ENCODE measurements at places on chromosomes 6 and 20.
A peak's percentile ranks its signal among the peaks of the same experiment; 100 is the strongest.

GRCh38 chr20:57891014-57891413 lies 181.2 kb upstream of the PMEPA1 start:
- no peak for DNase-seq

DNA sequence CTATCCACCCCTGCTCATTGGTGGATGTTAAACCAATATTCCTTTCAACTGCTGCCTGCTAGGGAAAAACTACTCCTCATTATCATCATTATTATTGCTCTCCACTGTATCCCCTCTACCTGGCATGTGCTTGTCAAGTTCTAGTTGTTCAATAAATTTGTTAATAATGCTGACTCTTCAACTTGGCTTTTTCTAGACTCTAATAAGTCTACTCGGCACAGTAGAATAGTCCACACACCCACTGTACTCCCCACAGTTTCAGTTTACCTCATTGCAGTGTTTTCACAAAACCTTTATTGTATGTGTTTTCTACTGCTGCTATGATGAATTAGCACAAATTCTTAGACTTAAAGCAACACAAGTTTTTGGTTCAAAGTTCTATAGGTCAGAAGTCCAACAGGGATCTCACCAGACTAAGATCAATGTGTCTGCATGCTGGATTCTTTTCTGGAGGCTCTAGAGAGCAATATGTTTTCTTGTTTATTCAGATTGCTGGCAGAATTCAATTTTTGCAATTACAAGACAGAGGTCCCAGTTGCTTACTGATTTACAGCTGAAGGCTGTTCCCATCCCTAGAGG lies 13.1 kb downstream of the BTN3A1 start:
- no peak for DNase-seq

- DNase-seq: peak; percentile 60
Measured at GRCh38 chr20:31606804-31607639, 1.9 kb downstream of the ID1 start.

- no peak for DNase-seq
Measured at GRCh38 chr20:62772990-62773844, 23.1 kb upstream of the MRGBP start.

DNA sequence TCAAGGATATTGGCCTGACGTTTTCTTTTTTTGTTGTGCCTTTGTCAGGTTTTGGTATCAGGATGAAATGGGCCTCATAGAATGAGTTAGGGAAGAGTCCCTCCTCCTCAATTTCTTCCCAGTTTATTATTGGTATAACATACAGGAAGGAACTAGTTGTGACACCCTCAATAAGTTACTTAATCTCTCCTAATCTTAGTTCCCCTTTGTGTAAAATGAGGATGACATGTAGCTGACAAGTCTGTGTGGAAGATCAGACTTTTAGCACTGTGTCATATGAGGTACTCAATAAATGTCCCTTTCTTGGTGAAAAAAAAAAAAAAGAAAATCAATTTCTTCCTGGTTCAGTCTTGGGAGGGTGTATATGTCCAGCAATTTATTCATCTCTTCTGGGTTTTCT lies 155.8 kb downstream of the PDE7B start:
- DNase-seq: no peak

- no peak for DNase-seq
Measured at GRCh38 chr20:64084685-64085152, 521 bp upstream of the LKAAEAR1 start.

GRCh38 chr6:10316373-10316721 lies 98.5 kb downstream of the TFAP2A start:
- DNase-seq: no peak

GRCh38 chr6:30887901-30888815 lies 3.8 kb downstream of the DDR1 start:
- no peak for DNase-seq

DNA sequence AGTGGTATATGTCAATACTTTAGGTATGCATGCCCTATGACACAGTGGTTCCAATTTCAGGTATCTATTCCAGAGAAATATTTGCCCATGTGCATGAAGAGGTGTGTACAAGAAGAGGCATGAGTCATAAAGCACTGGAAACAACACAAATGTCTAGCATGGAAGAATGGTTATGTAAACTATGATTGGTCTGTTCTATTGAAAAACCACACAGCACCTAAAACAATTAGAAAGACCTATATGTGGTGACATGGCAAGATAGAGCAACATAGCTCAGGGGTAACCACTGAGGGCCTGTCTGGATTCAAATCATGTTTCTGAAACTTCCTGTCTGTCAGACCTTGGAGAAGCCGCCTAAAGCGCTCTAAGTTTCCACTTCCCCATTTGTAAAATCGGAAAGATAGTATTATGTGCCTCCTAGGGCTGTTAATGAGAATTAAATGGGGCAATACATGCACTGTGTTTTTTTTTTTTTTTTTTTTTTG lies 76.0 kb upstream of the SHLD1 start:
- no peak for DNase-seq

DNA sequence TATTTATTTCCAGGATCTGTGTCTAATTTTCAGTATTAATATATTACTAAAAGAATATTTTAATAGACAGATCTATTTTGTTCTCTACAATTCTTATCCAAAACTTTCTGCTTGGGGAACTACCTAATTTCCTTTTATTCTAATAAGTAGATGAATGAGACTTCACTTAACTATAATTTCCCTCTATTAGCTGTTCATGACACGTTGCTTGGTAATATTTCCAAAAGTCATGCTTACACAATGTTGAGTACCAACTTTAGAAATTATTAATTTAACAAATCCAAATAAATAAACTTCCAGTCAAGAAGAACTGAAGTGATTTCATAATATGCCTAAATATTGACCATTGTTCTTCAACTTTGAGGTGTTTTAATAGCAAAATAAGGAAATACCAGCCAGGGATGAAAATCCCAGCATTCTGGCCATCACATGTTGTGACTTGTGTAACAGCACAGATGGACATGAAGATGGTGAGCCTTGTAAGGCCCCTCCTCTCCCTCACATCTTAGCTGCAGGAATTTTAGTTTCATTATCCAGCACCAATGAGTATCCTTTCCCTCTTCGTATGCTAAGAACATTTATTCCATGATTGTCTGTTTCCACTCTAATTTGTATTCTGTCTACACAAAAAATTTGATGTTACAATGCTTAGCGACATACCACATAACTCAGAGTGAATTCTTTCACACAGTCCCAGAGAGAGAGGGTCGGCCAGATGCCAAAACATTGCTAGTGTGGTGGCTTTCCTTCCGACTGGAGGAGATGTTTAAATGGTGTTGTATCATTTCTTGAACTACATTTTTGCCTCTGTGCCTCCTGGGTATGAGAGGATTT lies 137.5 kb downstream of the FOXA2 start:
- no peak for DNase-seq

GRCh38 chr6:36592221-36592655 lies 1.9 kb upstream of the SRSF3 start:
- DNase-seq: no peak

DNA sequence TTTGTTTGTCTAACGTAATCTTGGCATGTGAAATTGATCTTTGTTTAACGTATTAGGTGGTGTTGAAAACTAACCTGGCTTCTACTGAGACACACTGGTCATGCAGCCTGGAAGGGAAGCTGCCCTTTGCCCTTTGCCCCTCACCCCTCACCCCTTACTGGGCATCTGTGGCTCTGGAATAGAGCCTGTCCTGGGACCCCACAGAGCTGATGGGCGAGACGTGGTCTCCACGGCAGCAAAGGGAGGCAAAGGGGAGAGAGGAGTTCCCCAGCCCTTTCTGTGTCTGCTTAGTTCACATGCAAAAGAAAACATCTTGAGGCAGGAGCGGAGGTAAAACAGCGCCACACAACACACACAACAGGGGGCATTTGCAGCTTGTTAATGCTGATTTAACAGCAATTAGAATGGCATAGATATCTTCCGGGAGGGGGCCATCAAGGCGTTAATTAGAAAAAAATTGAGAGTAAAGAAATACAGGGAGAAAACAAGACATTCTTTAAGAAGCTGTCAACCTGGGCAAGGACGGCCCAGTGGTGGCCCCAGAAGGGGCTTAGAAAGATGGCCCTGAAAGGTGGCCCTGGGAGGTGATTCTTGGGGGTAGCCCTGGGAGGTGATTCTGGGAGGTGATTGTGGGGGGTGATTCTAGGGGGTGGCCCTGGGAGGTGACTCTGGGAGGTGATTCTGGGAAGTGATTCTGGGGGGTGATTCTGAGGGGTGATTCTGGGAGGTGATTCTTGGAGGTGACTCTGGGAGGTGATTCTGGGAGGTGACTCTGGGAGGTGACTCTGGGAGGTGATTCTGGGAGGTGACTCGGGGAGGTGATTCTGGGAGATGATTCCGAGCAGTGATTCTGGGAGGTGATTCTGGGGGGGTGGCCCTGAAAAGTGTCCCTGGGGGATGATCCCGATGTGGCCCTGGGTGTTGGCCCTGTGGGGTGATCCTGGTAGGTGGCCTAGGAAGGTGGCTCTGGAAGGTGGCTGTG lies 44.5 kb upstream of the DACT2 start:
- no peak for DNase-seq

DNA sequence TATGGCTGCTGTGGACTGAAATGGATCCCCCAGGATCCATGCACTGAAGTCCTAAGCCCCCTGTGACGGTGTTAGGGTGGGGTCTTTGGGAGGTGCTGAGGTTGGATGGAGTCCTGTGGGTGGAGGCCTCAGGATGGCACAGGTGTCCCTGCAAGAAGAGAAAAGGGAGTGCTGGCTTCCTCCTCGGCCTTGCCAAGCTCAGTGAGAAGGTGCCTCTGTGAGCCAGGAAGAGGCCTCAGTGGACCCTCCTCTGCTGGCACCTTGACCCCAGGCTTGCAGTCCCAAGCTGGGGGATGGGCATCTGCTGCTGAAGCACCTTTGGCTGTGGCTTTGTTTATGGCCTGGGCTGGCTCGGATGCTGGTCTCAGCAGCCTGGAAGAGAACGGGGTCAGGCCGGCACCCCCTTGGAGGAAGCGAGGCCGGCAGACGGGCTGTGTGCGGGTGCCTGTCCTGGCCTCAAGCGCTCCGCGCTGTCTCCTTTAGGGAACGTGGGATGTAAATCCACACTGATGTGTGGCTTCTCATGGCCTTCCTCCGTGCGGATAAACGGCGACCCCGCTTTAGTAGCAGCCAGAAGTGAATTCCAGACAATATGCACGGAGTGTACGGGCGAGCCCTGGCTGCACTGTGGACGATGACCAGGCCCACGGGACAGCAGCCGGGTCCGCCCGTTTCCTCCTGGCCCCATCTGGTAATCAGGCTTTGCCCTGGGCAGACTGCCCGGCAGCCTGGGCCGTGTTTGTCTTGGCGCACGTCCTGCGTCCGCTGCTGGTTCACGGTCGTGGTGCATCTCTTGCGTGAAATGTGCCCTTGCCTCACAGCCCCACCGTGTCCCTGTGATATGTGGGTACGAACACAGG lies 182.6 kb downstream of the ERMARD start:
- DNase-seq: peak; percentile 69

- DNase-seq: no peak
Measured at GRCh38 chr6:157597461-157598312, 216.7 kb downstream of the ZDHHC14 start.

DNA sequence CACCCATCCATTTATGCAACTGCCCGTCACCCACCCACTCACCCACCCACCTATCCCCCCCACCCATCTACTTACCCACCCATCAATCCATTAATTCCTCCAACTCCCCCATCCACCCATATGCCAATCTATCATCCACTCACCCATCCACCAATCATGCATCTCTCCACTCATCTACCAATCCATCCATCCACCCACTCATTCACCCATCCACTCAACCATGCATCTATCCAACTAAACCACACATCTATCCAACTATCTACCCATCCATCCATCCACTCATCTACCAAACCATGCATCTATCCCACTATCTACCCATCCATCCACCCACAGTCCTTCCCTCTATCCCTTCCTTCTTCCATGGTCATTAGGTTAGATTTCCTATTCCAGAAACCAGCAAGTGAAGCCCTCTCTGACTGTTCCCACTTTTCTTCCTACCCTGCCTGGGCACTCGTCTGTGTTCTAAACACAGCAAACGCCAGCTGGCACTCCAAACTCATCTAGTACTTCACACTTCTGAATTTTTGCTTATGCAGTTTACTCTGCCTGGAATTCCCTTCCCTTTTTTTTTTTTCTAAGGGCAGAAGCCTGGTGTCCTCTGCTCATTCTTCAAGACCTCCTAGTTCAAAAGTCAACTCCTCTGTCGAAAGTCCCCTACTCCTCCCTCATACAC lies 43.1 kb downstream of the ARHGAP40 start:
- DNase-seq: no peak

DNA sequence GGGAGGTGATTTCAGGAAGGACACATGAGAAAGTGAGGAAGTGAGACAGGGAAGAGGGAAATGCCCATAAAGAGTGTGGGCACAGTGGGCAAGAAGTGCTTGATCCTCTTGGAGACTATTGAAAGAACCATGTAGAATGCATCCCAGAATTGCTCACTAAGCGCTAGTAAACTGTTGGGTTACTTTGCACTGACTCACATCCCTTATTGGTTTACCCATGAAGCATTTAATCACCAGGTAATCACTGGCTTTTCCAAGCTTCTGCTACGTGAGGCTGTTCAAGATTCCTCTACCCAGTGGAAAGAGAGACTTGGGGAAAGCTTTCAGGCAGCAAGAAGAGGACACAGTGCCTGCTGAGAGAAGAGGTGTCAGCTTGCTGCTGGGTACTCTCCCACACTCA lies 410.0 kb upstream of the JAG1 start:
- no peak for DNase-seq

GRCh38 chr6:126959765-126960164 lies 158.7 kb upstream of the RSPO3 start:
- DNase-seq: no peak

- DNase-seq: peak; percentile 35
Measured at GRCh38 chr6:166005944-166006899, 161.4 kb downstream of the TBXT start.

GRCh38 chr6:100455230-100456124 lies 9.2 kb downstream of the SIM1 start:
- DNase-seq: no peak

DNA sequence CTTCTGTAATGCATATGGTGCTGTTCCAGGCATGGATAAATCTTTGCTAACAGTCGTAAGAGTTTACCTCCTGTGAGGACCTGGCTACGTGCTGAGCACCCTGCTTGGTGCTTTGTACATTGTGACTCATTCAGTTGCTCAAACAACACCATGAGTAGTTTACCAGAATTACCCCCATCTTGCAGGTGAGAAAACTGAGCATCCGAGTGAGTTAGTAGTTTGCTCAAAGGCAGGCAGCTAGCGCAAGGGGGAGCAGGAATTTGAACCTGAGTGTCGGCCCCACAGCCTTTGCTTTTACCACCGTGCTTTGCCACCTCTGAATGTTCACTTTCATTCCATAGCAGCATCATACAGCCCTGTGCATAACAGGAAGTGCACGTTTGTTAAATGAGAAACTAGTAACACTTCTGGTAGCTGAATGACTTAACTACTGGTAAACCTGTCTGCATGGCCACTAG lies 121.9 kb downstream of the MTHFD1L start:
- DNase-seq: no peak

- no peak for DNase-seq
Measured at GRCh38 chr20:13855613-13856012, 70.8 kb downstream of the NDUFAF5 start.

DNA sequence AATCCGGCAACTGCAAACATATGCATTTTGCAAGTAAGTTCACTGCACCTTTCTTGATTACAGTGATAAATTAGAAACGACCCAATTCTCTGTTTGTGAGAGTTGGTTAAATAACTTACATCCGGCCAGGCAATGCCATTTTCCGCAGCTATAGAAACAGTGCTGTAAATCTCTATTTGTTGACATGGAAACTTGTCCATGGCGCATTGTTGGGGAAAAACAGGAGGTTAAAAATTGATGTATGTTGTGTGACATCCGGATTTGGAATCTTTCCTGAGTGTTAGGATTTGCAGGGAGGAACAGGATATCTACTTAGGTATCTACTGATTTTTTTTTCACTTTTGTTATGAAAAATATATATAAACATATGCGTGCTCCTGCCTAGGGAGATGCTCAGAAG lies 66.5 kb downstream of the DLGAP4 start:
- DNase-seq: no peak
